ENCODE measurements at places on chromosomes 6 and 20.

DNA sequence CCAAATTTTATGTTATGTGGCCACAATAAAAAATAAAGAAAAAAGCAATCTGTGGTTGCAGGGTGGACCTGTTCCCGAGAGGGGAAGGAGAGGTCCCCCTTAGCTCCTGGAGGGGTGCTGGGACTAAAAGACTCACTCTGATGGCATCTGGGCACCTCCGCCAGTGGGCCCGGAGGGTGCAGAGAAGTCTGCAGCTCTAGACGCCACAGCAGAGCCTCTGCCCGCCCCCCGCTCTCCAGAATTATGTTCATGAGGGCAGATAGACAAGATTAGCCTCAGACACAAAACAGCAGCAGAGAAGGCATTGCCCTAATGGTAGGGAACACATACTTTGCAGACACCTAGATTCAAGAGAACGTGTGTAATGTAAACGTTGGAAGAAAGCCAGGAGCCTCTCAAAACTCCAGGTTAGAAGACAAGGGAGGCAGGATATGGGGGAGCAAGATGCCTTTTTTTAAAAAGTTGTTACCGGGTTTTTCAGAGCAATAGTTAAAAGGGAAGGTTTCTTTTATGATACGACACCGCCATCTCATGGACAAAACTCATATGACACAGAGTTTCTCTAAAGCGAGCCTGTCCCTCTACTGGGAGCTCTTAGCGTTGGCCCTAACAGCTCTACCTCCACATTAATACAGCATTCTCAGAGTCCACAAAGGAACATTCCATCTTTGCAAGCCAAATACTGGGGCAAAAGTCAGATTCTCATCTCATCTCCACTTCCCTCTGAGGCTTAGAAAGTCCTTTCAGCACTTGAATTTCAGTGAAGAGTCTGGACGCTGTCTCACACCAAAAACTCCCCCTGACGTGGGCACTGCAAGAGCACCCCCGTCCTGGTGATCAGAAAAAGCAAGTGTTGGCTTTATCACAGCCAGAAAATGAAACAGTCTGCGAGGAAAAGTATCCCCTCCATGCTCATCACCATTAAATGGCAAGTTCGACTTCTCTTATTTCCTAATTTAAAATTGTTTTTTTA, 47.2 kb downstream of the FOXF2 start:
- peak; percentile 16 for DNase-seq

DNA sequence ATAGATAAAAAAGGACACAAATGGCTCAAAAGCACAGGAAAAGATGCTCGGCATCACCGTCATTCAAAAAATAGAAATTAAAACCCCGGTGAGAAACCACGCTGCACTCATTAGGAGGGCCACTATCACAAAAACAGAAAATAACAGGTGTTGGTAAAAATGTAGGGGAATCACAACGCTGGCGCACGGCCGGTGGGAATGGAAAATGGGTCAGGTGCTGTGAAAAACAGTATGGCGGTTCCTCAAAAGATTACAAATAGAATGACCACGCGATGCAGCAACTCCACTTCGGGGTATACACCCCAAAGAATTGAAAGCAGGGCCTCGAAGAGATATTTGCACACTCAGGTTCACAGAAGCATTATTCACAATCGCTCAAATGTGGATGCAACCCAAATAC, 28.3 kb downstream of the NPEPL1 start:
- DNase-seq: no peak

DNA sequence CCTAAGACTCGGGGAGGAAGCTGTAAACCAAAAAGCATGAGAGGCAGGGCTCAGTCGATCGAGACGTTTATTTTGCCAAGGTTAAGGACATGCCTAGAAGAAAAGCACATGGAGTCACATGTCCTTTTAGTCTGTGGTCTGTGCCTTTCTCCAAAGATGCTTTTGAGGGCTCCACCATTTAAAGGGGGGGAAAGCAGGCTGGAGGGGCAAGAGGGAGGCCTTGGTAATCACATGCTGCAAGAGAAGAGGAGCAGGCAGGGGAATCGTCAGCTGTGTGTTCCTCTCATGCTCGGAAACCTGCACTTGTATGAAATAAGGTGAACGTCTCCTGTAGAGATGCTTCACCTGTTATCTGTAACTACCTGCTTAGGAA, 9.1 kb upstream of the YTHDF1 start:
- no peak for DNase-seq

GRCh38 chr6:10460096-10460495, 45.2 kb upstream of the TFAP2A start:
- DNase-seq: no peak

DNA sequence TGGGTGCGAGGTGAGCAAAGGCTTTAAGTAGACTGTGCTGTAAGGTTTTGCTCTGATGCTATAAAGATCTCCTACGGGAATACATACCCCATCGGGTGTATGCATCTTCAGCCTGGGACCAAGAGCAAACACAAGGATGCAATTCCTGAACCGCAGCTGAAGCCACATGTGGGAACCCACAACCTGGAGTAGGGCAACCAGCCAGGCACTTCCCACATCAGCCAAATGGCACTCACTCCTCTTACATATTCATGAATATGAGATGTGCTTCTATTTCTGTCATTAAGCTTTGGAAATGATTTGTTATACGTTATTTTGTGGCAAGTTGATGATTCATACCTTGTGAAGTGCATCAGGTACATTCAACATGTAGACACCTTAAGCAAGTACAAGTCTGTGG, 619.2 kb downstream of the C6orf118 start:
- no peak for DNase-seq

GRCh38 chr20:53949319-53949839, 121.0 kb downstream of the BCAS1 start:
- DNase-seq: no peak

DNA sequence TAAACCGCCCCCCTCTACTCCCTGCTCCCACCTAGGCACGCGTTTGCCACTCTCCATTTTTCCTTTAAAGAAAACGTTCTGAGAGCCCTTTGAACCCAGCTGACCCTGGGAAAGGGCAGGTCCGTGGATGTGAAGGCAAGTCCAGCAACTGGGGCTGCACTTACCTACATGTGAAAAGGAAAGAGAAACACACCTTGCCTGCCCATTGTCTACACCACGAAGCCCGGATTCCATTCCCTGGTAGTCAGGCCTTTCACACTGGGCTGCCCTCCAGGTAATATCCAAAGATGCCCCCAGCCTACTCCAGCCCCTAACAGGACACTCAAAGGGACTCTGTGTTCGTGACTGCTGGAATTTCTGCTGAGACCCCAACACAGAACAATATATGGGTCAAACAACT, 94.4 kb downstream of the CD83 start:
- no peak for DNase-seq

- DNase-seq: no peak
These were observed 169.7 kb downstream of the EYA4 start for GRCh38 chr6:133410638-133411435.

DNA sequence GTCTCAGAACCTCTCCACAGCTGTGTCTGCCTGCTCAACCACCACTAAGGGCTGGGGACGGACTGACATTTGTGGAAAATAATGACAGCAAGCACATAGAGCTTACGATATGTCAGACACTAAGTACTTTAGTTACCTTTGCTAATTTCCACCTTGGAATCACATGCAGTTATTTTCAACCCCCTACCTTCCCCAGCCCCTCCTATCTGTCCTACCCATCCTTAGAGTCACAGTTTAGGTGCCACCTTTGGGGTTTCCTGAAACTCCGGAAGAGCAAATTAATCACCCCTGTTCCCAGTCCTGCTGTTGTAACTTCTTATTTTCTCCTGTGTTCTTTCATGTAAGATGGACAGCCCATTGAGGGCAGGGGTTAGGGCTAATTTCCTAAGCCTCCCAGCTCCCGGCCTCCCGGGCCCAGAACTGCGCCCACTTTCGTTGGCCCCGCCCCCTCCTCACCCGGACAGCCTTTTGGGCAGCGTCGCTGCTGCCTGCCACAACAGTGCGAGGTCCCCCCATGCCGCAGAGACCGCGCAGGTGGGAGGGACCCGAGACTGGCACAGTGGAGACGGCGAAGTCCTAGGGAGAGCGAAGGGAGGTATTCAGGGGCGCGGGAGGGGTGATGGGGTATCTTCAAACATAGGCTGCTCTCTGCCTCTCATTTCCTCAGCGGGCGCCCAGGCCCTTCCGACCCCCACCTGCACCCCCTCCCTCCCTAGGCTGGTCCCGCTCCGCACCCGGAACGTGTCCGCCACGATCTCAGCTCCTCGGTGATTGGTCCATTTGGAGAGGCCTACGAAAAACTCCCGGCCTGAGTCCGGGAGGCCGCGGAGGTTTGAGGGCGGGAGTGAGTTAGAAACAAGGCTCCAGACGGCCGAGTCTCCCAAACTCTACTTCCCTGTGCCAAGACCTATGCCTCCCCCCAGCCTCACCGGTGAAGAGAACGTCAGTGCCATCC, 1.1 kb downstream of the DDAH2 start:
- no peak for DNase-seq

DNA sequence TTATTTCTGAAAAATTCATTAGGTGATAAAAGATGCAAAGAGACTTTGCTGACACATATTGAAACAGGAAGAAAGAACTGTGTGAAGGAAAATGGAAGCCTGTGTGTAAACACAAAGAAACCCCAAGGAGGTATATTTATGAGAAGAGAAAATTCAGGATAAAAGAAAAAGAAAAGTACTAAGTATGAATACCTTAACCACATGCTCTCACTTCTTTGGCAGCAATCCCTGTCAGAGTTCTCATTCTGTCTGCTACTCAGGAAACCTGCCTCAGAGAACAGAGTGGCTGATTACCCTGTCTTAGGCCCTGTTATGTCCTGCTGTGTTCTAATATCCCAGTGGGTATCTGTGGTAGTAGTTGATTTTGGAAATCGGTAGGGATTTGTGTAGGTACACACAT, 457.9 kb downstream of the TBC1D32 start:
- no peak for DNase-seq

GRCh38 chr6:36829919-36830544, 9.2 kb downstream of the CPNE5 start:
- DNase-seq: no peak

DNA sequence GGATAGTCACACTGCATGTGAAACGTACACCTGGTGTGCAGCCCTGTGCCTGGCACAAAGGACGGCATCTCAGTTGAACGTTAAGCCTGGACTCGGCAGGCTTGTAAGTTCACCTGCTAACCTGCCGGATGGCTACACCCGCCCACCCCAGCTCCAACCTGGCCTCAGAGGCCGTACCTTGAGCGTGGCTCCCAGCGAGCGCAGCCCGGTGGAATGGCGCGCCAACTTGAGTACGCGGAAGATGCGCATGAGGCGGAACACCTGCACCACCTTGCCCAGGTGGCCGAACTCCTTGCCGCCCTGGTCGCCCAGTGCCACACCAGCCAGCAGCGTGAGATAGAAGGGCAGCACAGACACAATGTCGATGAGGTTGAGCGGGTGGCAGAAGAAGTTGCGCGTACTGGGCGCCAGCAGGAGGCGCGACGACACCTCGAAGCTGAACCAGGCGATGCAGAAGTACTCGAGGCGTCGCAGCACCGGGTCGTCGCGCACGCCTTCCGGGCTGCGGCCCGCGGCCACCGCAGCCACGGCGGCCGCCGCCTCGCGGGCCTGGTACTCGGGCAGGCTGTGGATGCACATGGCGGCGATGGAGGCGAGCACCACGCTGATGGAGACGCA, 3.3 kb downstream of the KCNS1 start:
- DNase-seq: no peak

DNA sequence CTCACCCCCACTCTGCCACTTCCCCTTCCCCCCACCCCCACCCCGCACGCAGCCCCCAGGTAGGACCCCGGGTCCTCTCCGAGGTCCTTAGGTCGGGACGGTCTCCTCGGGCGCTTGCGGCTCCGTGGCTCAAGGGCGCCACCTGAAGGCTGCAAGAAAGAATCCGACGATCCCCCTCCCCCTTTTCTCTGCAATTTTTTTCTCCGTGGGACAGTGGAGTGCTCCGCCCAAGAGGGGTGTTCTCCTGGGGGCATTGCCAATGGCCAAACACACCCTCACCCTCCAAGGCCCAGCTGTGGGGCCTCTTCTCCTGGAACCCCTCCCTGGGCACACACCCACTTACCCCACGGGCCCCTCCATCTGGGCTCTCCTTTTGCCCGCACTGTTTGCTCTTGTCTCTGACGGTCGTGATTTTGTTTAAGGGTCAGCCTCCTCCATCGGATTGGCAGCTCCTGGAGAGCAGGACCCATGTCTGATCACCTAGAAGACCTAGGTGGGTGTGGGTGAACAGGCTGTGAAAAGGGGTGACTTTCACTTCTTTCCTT, 1.1 kb upstream of the TMEM74B start:
- DNase-seq: peak; percentile 26

GRCh38 chr6:112557435-112557834, 210.3 kb downstream of the RFPL4B start:
- DNase-seq: no peak

DNA sequence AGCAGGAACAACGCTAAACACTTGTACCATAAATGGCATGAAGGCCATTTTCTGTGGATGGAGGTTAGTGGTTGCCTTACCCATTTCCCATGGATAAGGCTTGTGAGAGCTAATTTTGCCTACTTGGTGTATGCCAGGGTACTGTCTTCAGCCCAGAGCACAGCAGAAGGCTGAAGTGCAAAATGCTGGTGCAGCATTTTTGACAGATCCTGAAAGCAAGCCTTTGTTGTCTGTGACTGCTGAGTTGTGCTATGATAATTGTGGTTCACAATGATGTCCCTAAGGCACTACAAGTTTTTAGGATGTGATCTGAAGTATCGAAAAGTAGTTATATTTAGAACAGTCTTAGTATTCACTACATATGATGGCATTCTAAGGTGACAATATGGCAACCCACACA, 14.7 kb upstream of the HMGN3 start:
- DNase-seq: no peak

GRCh38 chr20:61128701-61129269, 123.3 kb upstream of the CDH4 start:
- no peak for DNase-seq

GRCh38 chr6:128063850-128064539, 163.1 kb upstream of the THEMIS start:
- no peak for DNase-seq

DNA sequence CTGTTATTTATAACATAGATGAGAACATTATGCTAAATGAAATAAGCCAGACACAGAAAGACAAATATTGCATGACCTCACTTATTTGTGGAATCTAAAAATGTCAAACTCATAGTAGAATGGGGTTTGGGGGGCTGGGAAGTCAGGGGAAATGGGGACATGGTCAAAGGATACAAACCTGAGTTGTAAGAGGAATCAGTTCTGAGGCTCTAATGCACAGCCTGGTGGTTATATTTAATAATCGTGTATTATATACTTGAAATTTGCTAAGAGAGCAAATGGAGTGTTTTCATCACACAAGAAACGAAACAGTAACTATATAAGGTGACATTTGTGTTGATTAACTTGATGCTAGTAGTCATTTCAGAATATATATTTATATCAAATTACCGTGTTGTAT, 40.8 kb upstream of the GFOD1 start:
- DNase-seq: no peak

All from NCI-H774 (cell line).